Caco-2 (cell line): ENCODE measurements at places on chromosomes 11 and 22. TPM values are rescaled to one million over a fixed set of nuclear protein-coding genes. Genes with fewer than 3 reads are reported as not detected.

Gene KLHL35
- total RNA-seq, result 46.0 and 51.4 TPM in 2 replicates

DNA sequence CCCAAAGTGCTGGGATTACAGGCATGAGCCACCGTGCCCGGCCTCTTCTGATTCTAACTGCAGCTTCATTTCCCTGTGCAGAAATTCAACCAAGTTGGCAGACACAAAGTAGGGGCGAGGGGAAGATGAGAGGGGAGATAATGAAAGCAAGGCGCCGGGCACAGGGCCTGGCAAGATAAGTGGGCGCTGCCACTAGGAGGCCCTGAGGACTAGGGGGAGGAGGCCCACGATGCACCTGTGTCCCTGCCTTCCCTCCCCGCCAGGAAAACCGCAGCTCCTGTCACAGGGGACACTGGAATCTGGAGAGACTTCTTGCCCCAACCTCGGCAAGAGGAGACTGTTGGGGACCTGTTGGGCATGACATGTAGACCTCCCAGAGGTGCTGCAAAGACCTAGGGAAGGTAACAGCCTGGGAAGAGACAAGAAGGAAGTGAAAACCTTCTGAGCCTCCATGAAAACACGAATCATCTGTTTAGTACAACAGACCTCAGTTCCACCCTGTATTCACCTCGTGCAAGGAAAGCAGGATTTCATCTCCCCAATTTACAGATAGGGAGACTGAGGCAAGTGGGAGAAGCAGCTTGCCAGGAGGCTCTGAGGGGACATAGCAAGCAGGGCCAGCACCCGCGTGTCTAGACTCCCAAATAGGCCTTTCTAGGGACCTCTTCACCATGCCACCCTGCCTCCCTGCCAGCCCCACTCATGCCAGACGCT lies 3.1 kb upstream of the LGALS1 start:
- no peak overlapping the region for H3K4me3 ChIP-seq
- no peak for DNase-seq
- H3K27ac ChIP-seq, result no peak overlapping the region
- no peaks in the 10 kb centered on the region for H3K36me3 ChIP-seq
- H3K4me1 ChIP-seq, result peaks cover 9% of the 10 kb centered on the region; the same call in 1 of the 2 replicates
- no peaks in the 10 kb centered on the region for H3K27me3 ChIP-seq

DNA sequence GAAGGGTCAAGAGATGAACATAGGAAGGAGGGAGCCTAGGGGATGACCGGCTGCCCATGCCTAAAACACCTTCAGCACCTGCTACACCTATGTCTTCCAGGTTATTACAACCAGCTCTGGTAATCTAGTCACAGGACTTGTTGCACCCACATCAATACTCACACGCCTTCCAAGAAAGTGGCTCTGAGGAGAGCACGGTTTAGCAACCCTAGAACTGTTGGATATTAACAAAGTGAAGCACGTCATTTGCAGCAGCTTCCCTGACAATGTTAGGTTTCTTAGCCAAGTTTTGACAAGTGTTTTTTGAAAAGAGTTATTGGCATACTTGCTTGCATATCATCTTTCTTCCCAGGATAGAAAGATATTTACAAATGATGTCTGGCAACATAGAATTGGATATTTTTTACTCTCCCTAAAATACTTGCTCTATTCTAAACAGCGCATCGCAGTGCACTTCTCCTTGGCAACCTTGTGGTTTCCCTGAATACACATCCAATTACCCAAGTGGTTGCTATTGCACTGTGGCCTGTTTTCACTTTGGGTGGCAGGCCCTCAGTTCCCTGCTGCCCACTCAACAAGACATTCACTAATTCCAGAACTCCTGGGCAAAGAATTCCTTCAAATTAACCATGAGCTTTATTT lies 94.3 kb upstream of the ARHGAP42 start:
- no peaks in the 10 kb centered on the region for H3K27me3 ChIP-seq
- no peaks in the 10 kb centered on the region for H3K36me3 ChIP-seq
- no peaks in the 10 kb centered on the region for H3K4me1 ChIP-seq
- no peak for DNase-seq

Gene BCO2
- 1.3 and 2.2 TPM in 2 replicates for total RNA-seq

Gene KIRREL3
- total RNA-seq, result not detected in 2 replicates

Gene TRIM29
- total RNA-seq, result 4.3 TPM in 2 replicates

DNA sequence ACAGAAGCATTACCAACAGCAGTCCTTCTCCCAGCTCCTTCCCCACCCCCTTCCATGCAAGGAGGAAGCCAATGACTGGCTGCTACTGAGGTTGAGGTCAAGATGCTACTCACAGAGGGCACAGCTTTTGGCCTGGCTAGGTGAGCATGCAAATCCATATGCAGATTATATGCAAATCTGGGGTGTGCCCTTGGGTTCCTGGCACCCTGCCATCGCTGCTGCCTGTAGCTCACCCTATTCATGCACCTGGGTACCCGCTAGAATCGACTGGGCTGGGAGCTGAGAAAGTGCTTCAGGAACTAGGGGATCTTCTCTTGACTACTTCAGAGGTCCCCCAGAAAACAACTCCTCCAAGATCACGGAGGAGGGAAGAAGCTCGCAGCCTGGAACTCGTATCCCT lies 4.0 kb downstream of the DSCAML1 start:
- no peak overlapping the region for H3K27ac ChIP-seq
- H3K4me3 ChIP-seq, result no peak overlapping the region
- no peak for DNase-seq
- peaks cover 12% of the 10 kb centered on the region for H3K27me3 ChIP-seq
- no peaks in the 10 kb centered on the region for H3K36me3 ChIP-seq

GRCh38 chr22:46370584-46371291 lies 35.2 kb downstream of the TRMU start:
- H3K4me1 ChIP-seq, result peaks cover 23% of the 10 kb centered on the region
- no peaks in the 10 kb centered on the region for H3K36me3 ChIP-seq
- H3K4me3 ChIP-seq, result no peak overlapping the region

Gene C11orf86
- total RNA-seq, result not detected in 2 replicates

Gene HEPN1
- total RNA-seq, result not detected in 2 replicates

Gene KRTAP5-11
- not detected in 2 replicates for total RNA-seq
